NCI-H524 treated with DMSO at 0.1 percent for 48 hours (cell line): ENCODE measurements at places on chromosomes 2 and 18.

GRCh38 chr2:105388971-105389381 lies 9.9 kb downstream of the FHL2 start:
- no peak for DNase-seq

DNA sequence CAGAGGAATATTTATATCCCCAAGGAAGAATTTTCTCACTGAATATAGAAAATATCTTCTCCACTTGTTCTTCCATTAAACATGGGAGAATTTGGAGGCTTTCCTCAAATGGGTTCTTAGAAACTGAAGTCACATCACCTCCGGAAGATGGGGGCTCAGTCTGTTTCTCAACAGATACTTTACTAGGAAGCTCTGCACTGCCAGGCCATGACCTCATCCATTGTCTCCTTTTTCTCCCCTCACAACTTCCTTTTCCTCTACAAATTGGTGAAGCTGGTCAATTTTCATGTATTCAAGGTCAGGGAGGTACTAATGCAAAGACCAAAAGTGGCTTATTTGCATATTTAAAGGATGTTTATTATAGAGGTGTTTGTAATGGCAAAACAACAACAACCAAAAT lies 173.1 kb downstream of the RNF152 start:
- DNase-seq, result no peak

- no peak for DNase-seq
These were observed 111.5 kb upstream of the UPP2 start for GRCh38 chr2:157990173-157990572.

DNA sequence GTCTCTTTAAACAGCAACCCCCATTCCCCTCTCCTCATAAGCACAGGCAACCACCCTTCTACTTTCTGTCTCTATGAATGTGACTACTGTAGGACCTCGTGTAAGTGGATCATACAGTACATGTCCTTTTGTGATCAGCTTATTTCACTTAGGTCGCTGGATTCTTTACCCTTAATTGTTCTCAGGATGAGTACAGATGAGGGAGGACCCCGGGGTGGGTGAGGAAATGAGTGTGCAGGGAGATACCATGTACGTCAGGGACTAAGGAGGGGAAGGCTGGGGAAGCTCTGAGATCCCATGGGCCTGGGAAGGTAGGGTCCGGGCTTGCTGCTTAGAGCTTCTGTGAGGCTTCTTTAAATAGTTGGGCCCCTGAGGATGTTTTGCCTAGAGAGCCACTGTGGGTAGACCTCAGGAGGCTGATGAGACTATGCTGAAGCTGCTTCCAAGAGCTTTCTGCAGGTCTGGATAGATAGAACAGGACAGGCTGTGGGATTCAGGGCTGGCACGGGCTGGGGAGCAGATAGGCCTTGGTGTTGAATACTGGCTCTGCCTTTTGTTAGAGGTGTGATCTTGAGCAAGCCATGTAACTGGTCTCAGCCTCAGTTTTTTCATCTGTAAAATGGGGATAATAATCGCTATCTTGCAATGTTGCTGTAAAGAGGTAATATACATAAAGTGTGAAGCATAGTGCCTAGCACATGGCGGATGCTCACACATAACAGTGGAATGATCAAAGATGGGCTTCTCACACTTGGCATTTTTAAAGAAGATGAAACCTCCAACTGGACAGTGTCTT lies 155.3 kb downstream of the PRKCE start:
- no peak for DNase-seq

- DNase-seq, result no peak
These were observed 10.4 kb upstream of the FAM228A start for GRCh38 chr2:24164416-24164973.

- DNase-seq, result no peak
These were observed 169.1 kb downstream of the ATAD2B start for GRCh38 chr2:23757686-23758433.

DNA sequence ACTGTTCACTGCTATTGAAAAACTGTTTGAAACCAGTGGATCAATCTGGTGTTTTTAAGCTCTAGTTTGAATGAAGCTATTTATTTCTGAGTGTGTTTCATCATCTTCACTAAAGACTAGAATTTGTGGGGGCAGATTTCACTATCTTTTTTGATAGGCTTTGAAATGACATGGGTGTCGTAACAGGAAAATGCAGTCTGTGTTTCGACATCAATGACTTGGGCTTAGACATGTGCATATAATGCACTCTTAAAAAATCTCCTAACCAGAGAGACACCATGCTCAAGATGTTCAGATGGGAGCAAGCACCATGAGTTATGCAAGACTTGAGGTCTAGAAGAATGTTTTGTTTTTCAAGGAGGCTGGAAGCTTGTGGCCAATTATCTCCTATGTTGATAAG lies 221.6 kb downstream of the GPD2 start:
- no peak for DNase-seq

- DNase-seq, result no peak
These were observed 273.3 kb downstream of the GLI2 start for GRCh38 chr2:121008975-121009374.

GRCh38 chr2:106095478-106096298 lies 98.4 kb downstream of the UXS1 start:
- no peak for DNase-seq

DNA sequence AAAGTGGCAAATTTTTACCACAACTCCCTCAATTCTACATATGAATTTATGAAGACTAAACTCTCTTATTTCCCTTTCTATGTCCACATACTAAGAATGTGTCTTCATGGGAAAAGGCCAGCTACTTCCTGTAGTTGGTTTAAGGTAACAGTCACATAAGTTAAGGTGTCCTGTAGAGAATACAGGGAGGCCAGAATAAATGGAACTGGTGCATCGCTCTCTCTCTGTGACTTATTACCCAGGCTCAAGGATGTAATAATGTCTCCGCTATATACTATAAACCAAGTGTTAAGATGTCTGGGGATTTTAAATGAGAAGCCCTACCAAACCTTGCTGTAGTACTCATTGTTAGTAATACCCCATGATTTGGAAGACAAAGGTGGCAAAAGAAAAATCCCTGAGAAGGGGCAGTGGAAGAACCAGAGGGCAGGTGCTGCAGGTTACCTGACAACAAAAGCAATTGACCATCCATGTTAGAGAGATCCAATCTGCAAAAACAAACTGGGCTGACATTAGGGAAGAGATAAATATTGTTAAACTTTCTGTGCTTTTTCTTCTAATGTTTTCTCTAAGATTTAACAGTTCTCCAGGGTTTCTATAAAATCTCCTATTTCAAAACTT lies 372.8 kb downstream of the TMX3 start:
- no peak for DNase-seq

GRCh38 chr18:24543795-24544498 lies 83.5 kb downstream of the HRH4 start:
- peak; percentile 12 for DNase-seq
